ENCODE measurements at places on chromosomes 4 and X.

DNA sequence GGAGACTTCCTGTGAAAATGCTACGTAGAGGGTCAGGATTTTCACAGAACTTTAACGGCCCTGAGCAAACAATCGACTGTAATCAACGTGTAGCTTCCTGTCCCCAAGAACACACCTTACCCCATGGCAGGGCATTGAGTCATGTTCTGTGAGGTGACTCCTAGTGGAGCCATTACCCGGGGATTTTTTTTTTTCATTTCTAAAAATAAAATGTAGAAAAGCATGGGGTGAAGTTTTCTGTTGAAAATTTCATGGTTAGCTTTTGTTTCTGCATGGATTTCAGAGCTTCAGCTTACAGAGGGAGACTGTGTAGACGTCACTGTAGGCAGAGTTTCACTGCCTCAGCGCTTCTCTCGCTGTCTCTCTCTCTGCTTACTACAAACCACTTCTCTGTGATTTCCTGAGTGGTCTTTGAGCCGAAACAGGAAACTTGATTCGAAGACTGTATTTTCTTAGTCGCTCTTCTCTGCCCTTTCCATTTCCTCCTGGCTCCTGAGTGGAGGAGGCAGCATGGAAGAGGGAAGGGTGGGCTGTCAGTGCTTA, 111.7 kb downstream of the NFKB1 start:
- DNase-seq = peak; percentile 68

DNA sequence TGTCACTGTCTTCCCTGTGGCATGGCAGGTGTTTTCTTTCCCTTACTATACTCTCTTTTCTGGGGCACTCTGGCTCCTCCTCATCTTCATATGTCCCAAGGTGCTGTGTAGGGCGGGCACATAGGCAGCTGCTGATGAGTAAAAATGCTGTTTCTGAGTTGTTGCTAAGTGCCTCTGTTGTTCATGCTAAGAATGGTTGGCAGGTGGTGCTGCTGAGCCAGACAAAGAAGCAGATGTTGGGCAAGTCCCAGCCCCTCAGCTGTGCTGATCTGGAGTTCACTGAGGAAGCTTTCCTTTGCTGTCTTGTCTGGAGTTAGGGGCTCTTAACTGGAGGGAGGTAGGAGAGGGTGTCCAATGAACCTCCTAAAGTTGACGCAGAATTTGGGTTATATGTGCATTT, 40.6 kb downstream of the HADH start:
- DNase-seq = peak; percentile 89

DNA sequence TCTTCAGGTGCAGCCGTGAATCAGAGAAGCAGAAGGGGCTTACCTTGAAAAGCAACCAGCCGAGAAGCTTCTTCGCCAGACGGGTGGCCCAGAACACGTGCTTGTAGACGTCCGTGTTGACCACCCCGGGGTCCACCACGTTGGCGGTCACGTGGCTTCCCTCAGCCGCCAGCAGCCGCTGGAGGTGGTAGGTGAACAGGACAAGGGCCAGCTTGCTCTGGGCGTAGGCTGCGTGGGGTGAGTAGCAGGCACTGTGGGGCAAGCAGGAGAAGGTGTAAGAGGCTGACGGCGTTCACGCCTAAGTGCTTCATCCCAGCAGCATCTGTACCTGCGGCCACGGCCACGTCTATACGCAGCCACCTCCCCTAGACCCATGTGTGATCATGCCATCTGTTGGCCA, 257.8 kb downstream of the DHRSX start:
- no peak for DNase-seq

GRCh38 chrX:124268099-124268498, 64.4 kb upstream of the TEX13D start:
- DNase-seq = no peak

DNA sequence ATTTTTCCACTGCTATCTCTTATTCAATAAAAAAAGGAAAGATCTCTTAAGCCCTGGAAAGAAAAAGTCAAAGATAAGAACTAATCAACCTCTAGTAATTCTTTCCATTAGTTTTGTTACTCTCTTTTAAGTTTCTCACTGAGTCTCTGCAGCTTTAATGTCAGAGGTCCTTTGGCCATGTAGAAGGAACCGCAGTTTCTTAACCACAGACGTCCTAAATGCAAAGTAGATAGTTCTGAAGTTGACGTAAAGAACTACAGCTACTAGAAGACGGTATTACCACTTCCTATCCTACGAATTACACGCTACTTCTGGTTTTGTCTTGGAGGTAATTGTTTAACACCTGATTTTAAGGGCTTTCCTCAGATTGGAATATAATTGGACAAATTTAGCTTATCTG, 325.9 kb downstream of the ANKRD50 start:
- DNase-seq = no peak

- DNase-seq = no peak
Observed at GRCh38 chrX:94524867-94525266, 850.9 kb downstream of the FAM133A start.

DNA sequence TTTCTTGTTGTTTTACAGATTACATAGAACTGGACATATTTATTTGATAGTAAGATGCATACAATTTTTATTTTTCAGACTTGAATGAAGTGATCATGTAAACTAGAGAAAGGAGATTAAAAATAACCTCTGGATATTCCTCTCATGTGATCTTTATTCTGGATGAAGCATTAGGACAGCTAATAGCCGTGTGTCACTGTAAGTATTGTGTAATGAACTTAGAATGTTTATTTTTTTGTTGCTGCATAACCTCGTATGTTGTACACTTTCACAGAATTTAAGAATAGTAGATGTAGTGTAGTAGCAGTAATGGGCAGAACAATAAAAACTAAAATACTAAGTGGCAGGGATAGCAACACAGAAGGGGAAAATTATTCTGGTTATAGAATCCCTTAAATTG, 2094.5 kb upstream of the TENM3 start:
- no peak for DNase-seq

GRCh38 chr4:160375772-160376452, 1273.0 kb downstream of the RAPGEF2 start:
- DNase-seq = no peak

DNA sequence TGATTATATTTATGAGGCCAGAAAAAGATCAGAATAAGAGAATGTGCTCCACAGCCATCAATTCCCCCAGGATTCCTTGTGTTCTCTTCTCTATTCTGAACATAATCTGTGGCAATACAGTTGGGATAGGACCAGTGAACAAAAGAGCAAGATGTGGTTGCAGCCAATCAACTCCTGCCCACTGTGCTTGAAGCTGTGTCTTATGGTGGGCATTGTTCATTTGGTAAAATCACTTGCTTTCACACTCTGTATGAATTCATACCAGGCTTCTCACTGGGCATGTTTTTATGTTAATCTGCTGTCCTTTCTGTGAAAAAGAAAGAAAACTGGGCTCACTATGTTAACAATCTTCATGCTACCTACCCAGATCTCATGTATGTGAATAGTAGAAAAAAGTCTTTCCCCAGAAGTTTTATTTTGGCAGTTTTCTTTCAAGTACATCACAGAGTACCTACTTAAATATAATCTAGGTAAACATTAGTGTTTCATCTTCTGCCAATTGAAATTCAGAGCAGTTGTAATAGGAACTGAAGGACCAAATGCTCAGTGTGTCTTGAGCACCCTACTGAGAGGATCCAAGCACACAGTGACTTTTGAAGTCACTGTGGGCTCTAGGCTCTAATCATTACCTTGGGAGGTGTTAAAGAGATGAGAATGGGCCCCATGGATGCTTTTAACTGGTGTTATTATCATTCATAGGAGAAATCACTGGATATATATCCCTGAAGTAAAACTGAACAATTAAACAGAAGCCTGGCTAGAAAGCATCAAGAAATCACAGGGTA, 429.2 kb upstream of the TRAM1L1 start:
- no peak for DNase-seq

- peak; percentile 74 for DNase-seq
Observed at GRCh38 chrX:132092439-132093065, 35.3 kb downstream of the FRMD7 start.

GRCh38 chrX:153190381-153190780, 11.3 kb downstream of the MAGEA1 start:
- no peak for DNase-seq

DNA sequence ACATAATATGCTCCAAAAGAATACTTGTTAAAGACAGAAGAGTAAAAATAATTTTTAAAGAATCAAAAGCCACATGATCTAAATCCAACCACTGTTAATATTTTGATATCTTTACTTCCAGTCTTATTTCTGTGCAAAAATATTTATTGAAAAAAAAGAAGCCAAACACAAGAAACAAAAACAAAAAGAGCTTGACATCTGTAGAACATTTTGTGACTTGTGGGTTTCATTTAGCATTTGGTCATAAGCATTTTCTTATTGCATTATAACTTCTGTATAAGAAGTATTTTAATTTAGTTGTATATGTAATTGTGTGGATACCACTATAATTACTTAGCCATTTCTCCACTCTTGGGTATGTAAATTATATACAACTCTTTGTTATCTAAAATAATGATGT, 63.1 kb downstream of the DIPK2B start:
- DNase-seq = no peak

DNA sequence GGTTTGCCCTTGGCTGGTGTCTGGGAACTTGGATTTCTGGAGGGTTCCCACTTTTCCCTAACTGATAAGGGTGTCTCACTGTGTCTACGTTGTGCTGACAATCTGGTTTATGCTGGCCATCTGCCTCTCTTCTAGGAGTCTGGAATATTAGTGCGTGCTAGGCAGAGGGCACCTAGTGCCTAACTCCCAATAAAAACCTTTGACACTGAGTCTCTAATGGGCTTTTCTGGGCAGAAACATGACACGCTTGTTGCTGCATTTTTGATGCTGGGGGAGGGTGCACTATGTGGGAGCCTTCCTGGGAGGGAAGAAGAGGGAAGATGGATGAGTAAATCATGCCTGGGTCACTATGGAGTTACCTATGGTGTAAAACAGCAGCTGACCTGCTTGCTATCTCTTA, 16.3 kb upstream of the ZNF41 start:
- DNase-seq = no peak

- no peak for DNase-seq
Observed at GRCh38 chrX:48974033-48974432, 2.4 kb upstream of the KCND1 start.

GRCh38 chr4:152482211-152482610, 53.7 kb downstream of the FBXW7 start:
- no peak for DNase-seq

- no peak for DNase-seq
Observed at GRCh38 chr4:48591372-48591771, 101.3 kb downstream of the ZAR1 start.

DNA sequence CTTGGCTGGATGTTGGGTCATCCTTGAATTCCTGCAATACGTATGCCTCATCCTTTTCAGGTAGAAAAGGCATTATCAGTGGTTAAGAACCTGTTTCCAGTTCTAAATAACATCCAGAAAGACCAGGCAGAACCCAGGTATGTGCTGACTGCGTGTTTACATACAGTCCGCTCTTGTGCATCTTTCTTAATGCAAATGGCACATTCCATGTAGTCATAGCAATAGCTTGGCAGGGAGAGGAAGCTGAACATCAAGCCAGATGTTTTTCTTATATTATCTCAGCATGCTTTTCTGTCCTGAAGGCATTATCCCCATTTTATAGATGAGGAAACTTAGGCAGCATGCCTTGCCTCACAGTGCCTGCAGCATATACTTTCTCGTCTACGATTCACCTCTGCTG, 2.1 kb downstream of the DCLK2 start:
- DNase-seq = no peak

DNA sequence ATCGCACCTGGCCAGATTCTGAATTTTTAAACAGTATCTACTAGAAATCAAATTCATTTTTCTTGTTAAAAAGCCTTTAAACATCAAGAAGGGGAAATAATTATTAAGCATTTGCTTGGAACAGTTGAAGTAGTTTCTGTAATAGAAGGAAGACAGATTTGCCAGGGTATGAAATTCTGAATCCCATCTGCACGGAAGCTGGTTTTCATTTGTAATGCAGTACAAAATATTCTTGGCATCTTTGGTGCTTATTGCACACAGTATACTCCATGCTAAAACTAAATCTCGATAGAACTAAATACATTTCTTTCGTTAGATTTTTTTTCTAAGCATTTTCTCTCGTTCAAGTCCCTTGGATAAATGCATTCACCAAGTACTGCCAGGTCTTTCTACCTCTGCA, 25.3 kb downstream of the TRIM2 start:
- DNase-seq = no peak

- DNase-seq = no peak
Observed at GRCh38 chrX:147735364-147735763, 176.4 kb upstream of the FMR1 start.

GRCh38 chr4:174282836-174283506, 496 bp downstream of the FBXO8 start:
- peak; percentile 84 for DNase-seq

DNA sequence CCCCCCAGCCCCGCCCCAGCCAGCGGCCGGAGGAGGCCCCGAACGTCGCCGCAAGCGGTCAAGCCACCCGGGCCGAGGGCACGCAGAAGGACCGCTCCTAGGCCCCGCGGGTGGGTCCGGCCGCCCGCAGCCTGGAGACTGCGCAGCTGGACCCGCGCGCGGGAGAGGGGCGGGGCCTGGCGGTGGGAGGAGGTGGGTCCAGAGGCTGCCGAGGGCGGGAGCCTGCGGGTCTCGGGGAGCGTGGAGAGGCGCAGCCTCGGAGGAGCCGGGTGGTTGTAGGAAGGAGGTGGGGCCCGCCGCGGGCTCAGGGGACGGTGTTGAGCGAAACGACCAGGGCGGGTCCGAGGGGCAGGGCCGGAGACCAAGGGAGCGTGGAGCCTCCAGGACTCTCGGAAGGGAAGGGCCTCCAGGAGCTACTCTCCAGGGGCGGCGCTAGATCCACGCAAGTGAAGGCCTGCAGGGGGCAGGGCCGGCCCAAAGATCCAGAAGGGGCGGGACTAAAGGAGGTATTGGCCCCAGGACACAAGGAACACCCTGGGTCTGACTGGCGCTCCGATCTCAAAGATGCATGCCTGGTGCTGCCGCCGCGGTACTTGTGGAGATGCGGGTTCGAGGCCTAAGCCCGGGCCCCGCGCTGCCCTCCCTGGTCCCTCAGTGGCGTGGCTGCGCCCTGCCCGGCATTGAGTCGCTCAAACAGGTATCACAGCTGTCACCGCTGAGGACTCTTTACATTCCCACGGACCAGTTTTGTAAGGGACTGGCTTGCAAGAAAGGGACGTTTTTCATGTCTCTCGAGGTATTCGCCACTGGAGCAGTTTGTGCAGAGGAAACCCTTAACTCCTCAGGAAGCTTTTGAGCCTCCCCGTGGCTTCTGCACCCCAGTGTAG, 5.9 kb downstream of the TIMM17B start:
- DNase-seq = peak; percentile 81

GRCh38 chrX:13263560-13264251, 56.1 kb downstream of the ATXN3L start:
- DNase-seq = no peak

GRCh38 chr4:184459413-184459812, 14.9 kb downstream of the IRF2 start:
- DNase-seq = no peak

- no peak for DNase-seq
Observed at GRCh38 chr4:56317749-56318148, 69.5 kb downstream of the AASDH start.

- no peak for DNase-seq
Observed at GRCh38 chrX:20545538-20545937, 278.8 kb upstream of the RPS6KA3 start.

DNA sequence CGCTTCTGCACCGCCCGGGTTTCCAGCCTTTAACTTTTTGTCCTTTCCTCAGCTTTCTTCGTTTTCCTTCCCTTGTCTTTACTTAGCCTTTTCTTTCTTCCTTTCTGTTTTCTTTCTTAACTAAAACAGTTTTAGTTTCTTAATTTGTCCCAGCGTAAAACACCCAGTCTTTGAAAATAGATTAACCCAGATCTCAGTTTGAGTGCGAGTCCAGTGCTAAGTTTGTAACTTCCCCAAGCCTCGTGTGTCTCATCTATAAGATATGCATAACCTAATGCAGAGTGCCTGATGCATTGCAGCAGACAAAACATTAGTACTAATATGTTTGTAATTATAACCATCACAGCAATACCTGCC, 460 bp upstream of the GEMIN8 start:
- no peak for DNase-seq

Measured in activated CD8-positive, alpha-beta T cell treated with anti-CD3 and anti-CD28 coated beads for 36 hours (primary cell).